ENCODE measurements at places on chromosomes 6 and 20.

- no peak for DNase-seq
Measured at GRCh38 chr20:43294031-43294430, 104.3 kb upstream of the PTPRT start.

DNA sequence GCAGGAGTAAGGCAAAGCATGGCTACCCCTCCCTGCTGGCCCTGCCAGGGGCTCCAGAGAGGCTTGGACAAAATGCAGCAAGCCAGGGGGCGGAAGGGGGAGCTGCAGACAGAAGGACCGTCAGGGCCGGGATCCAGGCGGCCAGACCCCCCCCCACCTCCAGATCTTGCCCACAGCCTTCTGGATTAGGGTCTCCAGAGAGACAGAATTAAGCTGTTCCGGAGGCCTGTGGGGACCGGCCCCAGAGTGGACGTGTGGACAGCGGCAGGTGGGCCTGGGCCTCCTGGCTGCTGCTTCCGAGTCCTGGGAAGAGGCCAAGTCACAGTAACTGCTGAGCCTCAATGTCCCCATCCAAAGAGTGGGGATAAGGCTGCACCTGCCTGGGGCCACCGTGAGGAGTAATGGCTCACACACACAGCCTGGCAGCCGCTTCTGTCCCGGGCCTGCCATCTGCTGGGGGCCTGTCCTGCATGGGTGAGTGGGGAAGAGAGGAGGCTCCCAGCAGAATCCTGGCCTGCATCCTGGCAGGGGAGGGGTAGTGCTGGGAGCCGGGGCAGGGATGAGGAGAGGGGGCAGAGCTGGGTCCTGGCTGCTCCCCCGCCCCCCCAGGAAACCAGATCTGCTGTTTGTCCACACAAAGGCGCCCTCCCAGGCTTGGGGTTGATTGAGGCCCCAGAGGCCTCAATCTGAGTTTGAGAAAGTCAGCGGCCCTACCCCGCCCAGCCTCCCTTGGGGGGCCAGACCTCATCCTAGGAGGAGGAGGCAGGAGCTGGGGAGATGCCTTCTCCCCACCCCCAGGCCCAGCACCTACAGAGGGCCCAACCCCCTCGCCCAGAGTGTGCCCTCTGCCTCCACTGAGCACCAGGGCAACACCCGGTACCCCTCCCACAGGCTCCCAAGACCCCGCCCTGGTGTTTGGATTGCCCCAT lies 3.9 kb downstream of the LAMA5 start:
- no peak for DNase-seq

DNA sequence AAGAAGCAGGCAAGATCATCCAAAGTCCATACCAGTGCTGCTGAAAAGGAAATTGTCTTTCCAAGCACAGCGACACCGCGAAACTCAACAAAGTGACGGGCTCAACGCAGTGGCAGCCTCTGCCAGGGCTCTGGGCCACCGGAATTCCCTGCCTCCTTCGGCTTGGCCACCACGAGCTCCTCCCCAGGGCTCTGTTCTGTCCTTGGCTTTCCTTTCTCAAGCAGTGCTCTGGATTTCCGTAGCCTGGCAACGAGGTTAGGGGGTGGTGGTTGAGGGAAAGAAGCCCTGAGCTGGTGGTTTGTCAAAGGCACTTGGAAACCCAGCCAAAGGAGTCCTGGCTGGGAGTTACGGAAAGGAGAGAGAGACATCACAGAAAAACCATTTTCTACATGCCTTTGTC lies 31.2 kb downstream of the PRR18 start:
- no peak for DNase-seq

DNA sequence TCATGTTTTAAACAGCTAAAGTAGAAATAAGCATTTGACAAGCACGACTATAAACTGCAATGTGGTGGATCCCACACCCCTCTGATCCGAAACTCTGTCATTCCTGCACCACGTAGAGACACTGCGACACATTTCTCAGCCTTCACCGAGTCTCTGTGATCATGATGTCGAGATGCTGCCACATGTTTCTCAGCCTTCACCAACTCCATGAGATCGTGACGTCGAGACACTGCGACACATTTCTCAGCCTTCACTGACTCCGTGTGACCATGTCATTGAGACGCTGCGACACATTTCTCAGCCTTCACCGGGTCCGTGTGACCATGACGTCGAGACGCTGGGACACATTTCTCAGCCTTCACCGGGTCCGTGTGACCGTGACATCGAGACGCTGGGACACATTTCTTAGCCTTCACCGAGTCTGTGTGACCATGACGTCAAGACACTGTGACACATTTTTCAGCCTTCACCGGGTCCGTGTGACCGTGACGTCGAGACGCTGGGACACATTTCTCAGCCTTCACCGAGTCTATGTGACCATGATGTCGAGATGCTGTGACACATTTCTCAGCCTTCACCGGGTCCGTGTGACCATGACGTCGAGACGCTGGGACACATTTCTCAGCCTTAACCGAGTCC lies 143.0 kb downstream of the TTLL2 start:
- DNase-seq = no peak

DNA sequence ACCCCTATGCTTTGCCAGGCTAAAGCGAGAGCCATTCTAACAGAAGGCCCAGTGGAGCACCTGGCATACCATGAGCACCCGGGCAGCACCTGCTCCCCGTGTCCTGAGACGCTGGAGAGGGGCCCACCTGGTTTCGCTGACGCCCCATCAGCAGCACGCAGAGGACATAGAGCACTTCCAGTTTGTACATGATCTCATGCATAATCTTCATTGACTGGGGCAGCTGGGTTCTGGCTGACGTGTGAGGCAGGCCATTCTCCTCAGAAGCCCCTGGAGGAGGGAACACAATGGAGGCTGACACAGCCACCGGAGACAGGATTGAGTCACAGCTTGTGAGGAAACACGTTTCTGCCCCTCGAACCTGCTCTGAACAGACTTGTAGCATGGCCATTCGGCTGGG lies 65.4 kb downstream of the MYH7B start:
- DNase-seq = no peak

- DNase-seq = no peak
Measured at GRCh38 chr6:148999929-149000468, 253.2 kb downstream of the UST start.

DNA sequence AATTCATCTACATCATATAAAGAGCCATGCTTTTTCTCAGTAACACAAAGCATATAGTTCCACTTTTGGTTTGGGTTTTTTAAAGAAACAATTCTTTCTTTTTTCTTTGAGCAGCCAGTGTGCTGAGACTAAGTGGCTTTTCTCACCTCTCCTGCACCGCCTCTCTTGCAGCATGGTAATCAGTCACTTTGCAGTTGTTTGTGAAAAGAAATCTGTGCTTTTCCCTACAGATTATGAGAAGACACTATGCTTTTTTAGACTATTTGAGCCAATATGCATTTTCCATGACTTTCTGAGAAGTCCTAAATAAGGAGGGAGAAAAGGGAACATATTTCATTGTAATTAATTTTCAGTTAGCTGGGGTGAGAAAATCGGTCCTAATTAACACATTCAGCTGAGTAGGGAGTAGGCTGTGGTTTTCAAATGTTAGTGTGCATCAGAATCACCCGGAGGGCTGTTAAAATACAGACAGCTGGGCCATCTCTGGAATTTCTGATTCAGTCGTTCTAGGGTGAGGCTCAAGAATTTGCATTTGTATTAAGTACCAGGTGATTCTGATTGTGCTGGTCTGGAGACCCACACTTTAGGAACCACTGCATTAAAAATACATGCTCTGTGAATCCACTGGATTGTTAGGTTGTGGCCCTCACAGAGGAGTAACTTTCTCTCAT lies 155.2 kb downstream of the TINAG start:
- no peak for DNase-seq

GRCh38 chr6:133923938-133924593 lies 29.0 kb upstream of the TBPL1 start:
- peak; percentile 73 for DNase-seq

DNA sequence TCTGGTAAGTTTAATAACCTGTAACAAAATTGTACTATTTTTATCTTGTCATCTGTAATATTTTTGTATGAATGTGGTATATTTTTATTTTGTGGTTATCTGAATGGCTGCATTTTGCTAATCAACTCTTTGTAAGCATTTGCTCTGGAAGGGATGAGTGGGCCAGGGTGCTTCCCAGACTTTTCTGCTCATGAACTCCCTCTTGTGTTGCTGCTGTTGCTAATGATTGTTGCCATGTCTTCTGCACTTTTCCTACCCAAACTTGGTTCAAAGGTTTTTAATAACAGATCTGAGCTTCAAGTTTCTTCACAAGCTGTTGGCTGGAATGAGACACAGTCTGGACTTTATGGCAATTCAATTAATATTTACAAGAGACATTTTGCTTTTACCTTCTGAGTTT lies 1005.7 kb downstream of the HACE1 start:
- DNase-seq = no peak

DNA sequence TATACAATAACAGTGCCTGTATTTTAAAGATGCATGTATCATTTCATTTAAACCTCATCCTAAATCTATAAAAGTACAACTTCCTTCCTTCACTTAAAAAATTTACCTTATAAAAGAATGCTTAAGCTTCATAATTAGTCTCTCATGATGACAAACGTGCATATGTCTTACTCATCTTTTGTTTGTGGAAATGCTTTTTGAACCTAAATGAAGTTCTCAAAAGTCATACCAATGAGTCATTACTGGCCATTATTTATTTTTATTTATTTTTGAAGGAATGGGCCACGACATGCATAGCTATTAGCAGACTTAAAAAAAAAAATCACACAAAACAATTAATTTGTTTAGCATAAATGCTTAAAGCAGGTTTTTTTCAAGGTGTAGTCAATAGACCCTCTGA lies 3.7 kb downstream of the TFB1M start:
- DNase-seq = no peak

GRCh38 chr6:7087066-7087465 lies 20.7 kb upstream of the RREB1 start:
- no peak for DNase-seq

- DNase-seq = no peak
Measured at GRCh38 chr6:64831680-64832079, 875.3 kb downstream of the EYS start.

GRCh38 chr6:12614456-12614855 lies 102.1 kb upstream of the PHACTR1 start:
- DNase-seq = no peak

GRCh38 chr20:25314497-25315417 lies 66.9 kb downstream of the PYGB start:
- no peak for DNase-seq

- no peak for DNase-seq
Measured at GRCh38 chr6:15362274-15363160, 116.6 kb downstream of the JARID2 start.

GRCh38 chr6:73471686-73472290 lies 10.3 kb downstream of the MTO1 start:
- no peak for DNase-seq

DNA sequence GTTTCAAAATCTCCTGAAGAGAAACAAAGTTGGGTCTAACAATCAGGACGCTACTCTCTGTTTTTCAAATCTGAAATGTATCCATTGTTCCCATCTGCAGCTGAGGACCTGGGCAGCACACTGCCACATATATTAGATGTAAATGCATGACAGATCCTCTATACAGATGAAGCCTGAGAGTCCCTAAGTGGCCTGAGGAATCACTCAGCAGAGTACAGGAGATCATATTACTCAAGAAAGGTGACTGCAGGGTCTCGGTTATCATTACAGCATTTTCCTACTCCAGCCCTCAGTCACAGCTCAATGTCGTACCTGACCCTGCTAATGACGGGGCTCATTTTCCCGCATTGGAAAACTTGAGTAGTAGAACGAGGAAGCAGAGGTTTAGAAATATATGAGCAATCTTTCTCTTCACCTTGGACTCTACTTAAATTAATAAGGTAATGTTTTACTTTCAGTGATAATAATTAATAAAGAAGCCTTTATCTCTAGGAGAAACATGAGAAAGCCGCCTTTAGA lies 256.2 kb upstream of the IRAK1BP1 start:
- DNase-seq = no peak

- DNase-seq = no peak
Measured at GRCh38 chr6:109336221-109336961, 45.9 kb downstream of the CD164 start.

GRCh38 chr6:98832284-98833056 lies 1.9 kb upstream of the POU3F2 start:
- DNase-seq = no peak

DNA sequence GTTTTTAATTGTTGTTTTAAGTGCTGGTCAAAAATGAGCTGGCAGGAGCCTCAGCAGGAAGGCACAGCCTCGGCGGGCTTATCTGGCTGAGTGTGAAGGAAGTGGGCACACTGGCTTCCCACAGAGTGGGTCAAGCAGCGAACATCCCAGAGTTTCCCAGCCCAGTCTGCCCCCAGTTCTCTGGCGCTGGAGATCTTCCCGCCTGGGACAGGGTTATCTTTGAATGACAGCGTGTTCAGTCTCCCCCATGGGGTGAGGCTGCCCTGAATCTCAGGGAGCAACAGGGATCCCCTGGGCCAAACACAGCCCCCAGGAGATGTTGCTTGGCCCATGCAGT lies 122.2 kb upstream of the PTPN1 start:
- no peak for DNase-seq

DNA sequence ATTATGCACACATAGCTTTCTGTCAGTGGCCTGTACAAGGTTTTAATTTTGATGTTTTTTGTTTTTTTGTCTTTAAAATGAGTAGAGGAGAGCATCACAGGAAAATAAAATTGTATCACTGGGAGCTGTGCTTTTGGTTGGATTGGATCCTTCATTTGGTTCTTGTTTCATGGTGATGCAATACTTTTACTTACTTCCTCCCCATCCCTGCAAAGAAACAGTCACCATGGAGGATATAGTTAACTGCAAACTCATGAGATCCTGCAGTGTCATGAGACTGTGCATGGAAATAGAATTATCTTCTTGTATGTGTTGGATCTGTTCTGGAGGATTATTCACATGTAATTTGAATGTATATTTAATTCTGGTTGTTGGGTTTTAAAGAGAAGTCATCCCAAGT lies 122.3 kb downstream of the JARID2 start:
- no peak for DNase-seq

GRCh38 chr6:99712519-99712918 lies 105.9 kb downstream of the PRDM13 start:
- no peak for DNase-seq

GRCh38 chr6:12148317-12148801 lies 136.2 kb downstream of the HIVEP1 start:
- DNase-seq = no peak
